ENCODE measurements at places on chromosomes 6 and 20.
A peak's percentile ranks its signal among the peaks of the same experiment; 100 is the strongest.

DNA sequence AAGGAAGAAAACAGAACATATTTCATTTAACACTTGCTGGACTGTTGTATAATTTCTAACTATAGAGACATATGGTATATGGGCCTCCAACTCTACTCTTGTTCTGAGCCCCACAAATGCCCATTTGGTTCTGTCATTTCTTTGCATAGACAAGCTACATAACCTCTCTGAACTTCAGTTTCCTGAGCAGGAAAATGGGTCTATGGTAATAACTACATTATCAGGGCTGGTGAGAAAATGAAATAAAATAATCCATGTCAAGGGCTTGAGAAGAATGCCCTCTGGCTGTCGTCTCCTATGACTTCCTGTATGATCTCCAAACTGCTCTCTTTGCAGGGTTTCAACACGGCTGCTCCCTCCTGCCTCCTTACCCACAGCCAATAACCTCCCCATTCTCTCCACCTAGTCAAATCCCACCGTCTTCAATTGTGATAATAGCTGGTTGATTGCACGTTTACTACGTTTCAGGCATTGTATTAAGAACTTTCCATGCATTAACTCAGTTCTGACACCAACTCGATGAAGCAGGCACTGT, 12.0 kb downstream of the ZCCHC3 start:
- DNase-seq, result no peak

GRCh38 chr6:15088904-15089568, 156.8 kb upstream of the JARID2 start:
- DNase-seq, result no peak

DNA sequence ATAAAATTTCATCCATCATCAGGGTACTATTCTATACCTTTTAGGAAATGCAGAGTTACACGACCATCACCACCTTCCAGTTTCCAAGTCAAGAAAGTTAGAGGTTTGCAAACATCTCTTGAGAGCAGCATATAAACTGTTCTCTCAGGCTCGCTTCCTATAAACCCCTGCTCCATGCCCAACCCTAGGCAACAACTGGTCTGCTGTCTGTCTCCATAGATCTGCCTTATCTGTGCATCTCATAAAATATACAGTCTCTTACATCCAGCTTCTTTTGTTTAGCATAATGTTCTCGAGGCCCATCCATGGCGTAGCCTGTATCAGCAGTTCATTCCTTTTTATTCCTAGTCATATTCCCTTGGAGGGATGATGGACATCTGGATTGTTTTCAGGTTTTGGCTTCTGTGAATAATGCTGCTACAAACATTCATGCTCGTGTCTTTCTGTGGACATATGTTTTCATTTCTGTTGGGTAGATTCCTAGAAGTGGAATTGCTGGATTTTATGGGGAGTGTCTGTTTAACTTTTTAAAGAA, 6.1 kb downstream of the PTPRT start:
- DNase-seq, result no peak

- no peak for DNase-seq
Observed at GRCh38 chr6:10418862-10419748, 4.2 kb upstream of the TFAP2A start.

- DNase-seq, result no peak
Observed at GRCh38 chr6:56869346-56869745, 85.6 kb upstream of the BEND6 start.

DNA sequence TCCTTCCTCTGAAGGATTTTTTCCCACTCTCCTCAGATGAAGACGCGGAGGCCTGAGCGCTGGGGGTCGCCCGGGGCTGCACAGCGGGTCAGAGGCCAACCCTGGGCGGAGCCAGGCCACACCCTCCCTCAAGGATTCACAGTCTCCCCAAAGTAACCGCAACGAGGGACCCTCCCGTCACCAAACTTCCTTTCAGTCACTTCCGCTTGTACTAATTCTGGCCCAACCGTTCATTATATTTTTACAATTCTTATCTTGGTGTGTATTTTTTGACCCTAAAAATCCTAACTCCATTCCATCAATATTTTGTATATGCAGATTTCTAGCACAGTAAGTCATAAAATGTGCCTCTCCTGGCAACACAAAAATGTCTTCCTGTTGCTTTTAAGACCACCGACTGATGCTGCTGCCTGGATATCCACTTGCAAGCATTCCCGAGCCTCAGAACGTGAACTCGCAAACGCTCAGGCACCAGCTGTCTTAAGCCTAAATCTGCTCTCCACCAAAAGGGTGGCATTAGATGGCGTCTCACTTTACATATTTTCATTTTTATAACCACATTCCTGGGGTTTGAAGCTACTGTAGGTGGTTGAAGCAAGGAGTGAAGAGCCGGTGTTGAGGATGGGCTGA, 128.0 kb downstream of the DLL1 start:
- no peak for DNase-seq

GRCh38 chr6:30884521-30885480, 482 bp downstream of the DDR1 start:
- no peak for DNase-seq

DNA sequence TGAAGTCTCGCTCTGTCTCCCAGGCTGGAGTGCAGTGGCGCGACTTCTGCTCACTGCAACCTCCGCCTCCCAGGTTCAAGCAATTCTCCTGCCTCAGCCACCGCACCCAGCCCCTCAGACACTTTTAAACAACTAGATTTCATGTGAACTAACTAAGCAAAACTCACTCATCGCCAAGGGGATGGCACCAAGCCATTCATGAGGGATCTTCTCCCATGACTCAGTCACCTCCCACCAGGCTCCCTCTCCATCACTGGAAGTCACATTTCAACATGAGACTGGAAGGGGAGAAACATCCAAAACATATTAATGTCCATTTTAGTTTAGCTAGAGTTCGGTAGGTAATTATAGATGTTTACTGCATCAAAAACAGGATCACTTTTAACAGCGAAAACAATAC, 95.9 kb upstream of the PRL start:
- DNase-seq, result no peak

GRCh38 chr6:92297101-92297500, 1122.3 kb downstream of the EPHA7 start:
- DNase-seq, result no peak

GRCh38 chr20:19344341-19344740, 131.9 kb downstream of the SLC24A3 start:
- no peak for DNase-seq

DNA sequence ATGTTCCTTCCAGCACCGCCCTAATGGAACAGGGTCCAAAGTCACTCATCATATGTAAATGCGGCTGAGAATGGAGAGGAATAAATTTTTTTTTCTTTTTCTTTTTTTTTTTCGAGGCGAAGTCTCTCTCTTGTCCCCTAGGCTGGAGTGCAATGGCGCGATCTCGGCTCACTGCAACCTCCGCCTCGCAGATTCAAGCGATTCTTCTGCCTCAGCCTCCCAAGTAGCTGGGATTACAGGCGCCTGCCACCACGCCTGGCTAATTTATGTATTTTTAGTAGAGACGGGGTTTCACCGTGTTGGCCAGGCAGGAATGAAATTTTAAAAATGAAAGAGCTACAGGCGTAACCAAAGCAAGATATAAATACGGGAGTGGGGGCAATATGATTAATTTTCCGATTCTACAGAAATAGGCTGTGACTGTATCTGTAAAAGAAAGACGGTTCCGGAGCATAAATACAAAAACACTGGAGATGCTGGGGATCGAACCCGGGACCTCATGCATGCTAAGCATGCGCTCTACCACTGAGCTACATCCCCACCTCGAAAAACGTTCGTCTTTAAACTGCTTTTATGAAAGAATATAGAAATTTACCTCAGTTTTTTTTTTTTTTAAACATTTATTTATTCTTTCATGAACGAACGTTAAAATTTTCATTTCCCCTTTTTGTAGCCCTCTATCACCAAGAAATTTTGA, 132.2 kb downstream of the GPX5 start:
- DNase-seq, result peak; percentile 4

- no peak for DNase-seq
Observed at GRCh38 chr6:64224819-64225218, 589.2 kb downstream of the PHF3 start.

DNA sequence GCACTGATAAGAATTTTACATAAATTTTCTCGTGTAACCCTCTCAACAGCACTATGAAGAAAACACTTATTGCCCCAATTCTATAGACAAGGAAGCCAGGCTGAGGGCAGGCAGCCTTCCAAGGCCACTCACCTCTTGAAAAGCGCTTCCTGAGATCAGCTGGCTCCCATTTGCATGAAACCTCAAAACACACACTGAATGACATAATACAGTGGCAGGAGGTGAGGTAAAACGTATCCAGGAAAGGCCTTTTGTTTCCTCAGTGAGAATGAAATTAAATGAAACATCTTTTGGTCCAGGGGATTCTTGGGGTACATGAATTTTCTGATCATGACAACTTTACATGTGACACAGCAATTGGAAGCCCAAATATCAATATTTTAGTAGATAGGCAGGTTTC, 112.5 kb downstream of the WDR27 start:
- no peak for DNase-seq

- no peak for DNase-seq
Observed at GRCh38 chr20:1108437-1108920, 9.9 kb upstream of the PSMF1 start.
